Activated T-cell treated with anti-CD3 and anti-CD28 coated beads for 48 hours (primary cell): ENCODE measurements at places on chromosomes 12 and 14.

DNA sequence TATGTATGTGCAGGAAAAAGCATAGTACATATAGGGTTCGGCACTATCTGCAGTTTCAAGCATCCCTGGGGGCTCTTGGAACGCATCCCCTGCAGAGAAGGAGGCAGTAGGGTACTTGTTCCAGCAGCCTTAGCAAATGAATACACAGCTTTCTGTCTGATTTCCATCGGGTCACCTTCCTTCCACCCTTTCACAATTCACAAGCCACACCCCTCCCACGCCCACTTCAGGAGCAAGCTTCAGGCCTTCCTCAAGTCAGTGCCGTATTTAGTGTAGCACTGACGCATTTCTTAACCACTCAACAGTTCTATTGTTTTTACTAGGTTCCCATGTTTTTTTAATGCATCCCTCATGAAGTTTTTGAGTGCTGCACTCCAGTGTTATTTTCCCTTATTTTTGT is 64.2 kb downstream of the CLMN start:
- peak; percentile 10 for DNase-seq

GRCh38 chr12:53532524-53533445 is 25.5 kb upstream of the NPFF start:
- DNase-seq, result no peak

DNA sequence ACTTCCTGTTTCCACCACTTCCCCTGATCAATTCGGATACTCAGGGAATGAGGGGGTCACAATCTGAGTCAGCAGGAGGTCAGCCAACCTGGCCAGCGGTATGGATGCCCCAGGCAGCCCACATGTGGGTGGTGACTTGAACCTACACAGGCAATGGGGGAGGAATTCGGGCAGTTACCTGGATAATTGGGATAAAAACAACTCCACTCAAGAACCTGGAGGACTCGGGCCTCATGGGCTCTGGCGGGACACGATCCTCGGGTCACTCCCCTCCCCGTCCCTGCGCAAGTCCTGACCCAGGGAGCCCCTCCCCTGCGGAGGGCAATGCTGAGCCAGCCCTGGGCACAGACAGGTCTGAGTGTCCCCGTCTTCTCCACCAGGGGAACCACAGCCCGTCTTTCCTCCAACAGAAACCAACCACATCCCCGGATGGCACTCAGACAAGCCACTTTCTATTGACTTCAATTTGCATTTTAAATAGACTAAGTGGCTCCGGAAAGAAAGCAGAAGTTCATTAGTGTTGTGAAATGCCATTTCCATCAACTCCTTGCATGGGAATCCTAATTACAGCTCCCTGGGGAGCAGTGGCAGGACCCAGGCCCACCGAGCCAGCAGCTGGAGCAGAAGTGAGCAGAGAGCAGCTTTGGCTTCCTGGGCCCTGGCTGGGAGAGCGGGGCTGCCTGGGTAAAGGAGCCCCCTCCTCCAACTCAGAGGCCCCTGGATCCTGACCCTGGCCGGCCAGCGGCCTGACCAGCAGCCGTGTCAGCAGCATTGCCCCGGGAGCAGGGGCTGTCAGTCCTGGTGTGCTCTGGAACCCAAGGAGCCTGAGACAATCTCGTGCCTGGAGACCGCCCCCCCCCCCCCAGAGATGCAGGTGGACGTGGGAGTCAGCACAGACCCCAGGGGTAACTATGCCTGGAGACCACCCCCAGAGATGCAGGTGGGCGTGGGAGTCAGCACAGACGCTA is 374.1 kb downstream of the ADGRD1 start:
- DNase-seq, result no peak

- DNase-seq, result no peak
These were observed 74.3 kb upstream of the SRSF5 start for GRCh38 chr14:69692594-69692993.

- DNase-seq, result no peak
These were observed 141.0 kb downstream of the MSRB3 start for GRCh38 chr12:65419284-65420072.

DNA sequence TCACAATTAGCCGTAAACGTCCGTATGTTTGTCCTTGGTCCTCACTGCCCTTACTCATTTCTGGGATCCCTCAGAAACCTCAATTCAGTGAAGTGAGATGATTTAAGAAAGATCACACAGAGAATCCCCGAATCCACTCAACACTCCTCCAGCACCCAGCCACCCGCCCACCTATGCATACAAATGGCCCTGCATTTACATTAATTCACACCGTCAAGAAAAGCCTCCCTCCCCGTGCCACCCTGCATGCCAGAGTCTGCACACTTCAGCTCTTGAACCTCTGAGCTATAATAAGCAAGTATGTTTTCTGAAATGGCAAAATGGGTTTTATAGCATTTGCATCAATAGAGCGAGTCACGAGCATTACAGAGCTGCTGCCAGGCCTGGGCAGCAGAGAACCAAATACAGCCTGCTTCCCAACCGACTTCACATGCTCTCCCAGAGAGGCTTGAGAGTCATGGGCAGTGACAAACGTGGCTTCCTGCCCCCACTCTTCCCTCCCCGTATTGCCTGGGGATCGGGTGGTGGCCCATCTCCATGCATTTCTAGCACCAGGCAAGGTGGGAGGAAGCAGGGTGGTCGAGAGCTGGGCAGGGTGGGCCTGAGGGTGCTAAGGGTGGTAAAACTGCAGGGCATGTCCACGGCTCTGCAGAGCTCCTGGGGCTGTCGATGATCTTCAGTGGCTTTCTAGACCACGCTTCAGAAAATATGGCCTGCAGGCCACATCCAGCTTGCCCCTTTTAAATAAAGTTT is 177.6 kb downstream of the RIMBP2 start:
- no peak for DNase-seq

DNA sequence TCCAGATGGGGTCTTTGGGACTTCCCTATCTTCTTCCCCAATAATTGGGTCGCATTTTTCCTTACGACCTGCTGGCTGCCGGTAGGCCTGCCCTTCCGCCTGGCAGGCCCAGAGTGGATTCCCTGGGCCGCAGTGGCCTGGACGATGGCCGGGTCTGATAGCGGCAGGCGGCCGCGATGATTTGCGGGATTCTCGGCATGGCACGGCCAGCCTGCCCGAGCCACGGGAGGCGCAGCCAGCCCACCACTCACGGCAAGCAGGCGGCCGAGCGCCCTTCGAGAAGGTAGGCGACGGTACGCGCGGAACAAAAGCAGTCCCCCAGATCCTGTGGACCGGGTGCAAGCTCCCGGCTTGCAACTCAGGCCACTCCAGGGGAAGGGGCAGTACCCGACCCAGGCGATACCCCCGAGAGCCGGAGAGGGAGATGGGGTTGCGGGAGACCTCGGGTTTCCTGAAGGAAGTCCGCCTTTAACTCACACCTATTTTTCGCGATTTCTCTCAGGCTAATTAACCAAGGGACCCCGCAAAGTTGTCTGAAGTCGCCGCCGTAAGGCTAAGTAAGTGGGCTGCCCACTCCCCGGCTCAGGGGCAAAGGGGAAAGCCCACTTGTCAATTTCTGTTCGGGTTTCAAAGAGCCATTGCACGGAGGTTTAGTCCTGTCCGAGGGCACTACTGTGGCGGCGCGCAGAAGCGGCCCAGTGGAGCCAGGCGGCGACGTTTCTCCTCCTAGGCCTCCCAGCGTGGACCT is 1.4 kb upstream of the GSC start:
- DNase-seq, result no peak

DNA sequence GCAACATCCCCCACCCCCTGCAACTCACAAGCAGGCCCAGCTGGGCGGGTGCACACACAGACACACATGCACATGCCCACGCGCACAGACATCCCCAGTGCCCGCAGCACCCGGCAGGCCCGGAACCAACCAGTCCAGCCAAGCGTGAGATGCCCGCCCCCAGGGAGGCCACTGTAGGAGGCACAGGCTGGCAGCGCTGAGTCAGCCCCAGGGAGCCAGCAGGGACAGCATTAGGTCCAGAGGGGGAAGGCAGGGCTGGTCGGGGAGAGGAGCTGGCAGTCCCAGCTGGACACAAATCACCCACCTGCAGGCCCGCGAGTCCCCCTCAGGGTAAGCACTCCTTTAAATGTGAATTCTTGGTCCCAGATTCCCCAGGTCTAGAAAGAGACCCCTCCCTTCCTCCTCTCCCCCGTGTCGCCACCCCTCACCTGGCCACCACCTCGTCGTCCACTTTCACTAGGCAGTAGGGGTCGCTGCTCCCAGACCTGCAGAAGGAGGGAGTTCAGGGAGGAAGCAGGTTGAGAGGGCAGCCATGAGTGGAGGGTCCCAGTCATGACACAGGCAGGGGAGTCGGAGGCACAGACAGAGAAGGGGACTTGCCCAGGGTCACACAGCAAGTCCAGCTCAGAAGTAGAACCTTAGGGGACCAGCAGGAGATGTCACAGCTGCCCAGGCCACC is 5.0 kb downstream of the RASAL1 start:
- DNase-seq, result no peak

- DNase-seq, result no peak
These were observed 32.6 kb upstream of the MAX start for GRCh38 chr14:65134651-65135579.
